GM23338 (cell line): ENCODE measurements at places on chromosomes 7 and 10. TPM values are rescaled to one million over a fixed set of nuclear protein-coding genes. Genes with fewer than 3 reads are reported as not detected.

CFAP46 gene
- 2.8 and 3.1 TPM in 2 replicates for total RNA-seq

CCSER2 gene
- 30.6 and 33.8 TPM in 2 replicates for total RNA-seq

NEBL gene
- 9.5 and 11.4 TPM in 2 replicates for total RNA-seq

TSPAN14 gene
- total RNA-seq, result 31.8 and 40.7 TPM in 2 replicates

SLIT1 gene
- total RNA-seq, result 1.7 and 2.0 TPM in 2 replicates

C10orf67 gene
- not detected in 2 replicates for total RNA-seq

SAP25 gene
- total RNA-seq, result 2.0 and 4.1 TPM in 2 replicates

HYCC1 gene
- total RNA-seq, result 175 and 181 TPM in 2 replicates
